ENCODE measurements at places on chromosomes 2 and 18.
A peak's percentile ranks its signal among the peaks of the same experiment; 100 is the strongest.

- DNase-seq: no peak
Measured at GRCh38 chr2:3302751-3303582, 74.7 kb downstream of the EIPR1 start.

GRCh38 chr2:10447895-10448575, at the start of gene ODC1:
Gene ODC1, minus strand, starts transcription at chr2:10448327. Its CDS starts 3,295 bp downstream, at chr2:10445032.
- peak; percentile 93 for DNase-seq

GRCh38 chr2:12107939-12108338, 361.5 kb downstream of the LPIN1 start:
- no peak for DNase-seq

DNA sequence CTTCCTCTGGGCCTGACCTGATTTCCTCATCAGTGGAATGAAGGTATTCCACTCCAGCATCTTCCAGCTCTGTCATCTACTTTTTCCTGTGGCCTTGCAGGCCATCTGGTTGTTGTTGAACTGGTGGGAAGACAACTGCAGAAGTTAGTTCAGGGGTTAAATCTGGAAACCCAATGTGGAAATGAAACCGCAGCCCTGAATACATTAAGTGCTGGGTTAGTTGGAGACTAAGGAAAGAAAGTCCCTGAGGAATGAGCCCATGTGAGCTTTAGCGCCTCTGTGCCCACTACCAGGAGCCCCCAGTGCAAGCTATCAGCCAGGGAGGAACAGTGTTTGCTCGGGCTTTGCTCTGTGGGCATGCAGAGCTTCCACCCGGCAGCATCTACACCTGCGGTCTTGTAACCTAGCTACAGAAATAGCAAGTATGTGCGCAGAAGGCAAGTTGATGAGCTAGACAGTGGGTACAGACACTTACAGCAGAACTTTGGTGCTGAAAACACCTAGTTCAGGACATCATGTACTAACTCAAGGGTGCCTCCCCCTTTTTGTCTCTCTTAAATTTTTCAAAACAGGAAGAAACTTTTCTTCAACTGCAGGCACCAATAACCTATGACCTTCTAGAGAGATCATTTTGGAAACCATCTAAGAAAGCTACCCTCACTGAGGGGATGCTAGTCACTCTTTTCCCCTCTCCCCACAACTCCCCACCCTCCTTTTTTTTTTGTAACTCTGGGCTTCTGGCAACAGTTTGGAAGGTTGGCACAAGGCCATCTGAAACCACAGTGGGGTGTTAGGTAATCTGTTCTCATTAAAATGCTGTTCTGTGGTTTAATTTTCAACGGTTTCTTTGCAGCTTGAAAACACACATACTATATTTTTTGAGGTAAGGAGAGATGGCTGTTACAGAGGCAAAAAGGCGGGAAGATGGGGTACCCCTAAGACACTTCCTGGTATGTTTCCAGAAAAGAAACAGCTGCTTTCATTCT, 18.3 kb upstream of the CXCR4 start:
- no peak for DNase-seq

DNA sequence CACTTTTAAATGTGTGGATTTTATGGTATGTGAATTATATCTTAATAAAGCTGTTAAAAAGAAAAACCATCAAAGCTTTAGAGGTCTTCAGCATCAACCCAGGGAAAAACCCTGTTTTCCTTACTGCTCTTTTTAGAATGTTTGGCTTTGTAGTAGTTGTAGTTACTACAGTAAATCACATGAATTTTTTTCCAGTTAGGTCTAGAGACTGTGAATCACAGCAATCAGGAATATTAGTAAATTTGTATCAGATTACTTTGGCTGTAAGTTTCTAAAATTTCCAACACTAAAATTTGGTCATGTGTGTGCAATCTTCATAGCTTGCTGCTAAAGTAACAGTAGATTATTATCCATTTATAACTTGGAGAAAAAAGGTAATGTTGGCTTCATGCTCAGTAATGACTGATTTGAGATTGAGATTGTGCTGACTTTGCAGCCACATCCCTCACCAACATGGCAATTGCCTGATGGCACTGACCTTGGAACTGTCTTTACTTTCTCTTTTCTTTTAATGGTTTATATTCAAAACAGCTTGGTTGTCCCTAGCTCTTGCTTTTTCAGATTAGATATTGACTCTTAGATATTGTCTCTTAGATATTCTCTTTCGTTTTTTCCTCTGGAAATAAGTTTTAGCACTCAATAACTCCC, 41.1 kb downstream of the LCLAT1 start:
- no peak for DNase-seq

- DNase-seq: no peak
Measured at GRCh38 chr18:57930476-57930875, 113.5 kb upstream of the NEDD4L start.

DNA sequence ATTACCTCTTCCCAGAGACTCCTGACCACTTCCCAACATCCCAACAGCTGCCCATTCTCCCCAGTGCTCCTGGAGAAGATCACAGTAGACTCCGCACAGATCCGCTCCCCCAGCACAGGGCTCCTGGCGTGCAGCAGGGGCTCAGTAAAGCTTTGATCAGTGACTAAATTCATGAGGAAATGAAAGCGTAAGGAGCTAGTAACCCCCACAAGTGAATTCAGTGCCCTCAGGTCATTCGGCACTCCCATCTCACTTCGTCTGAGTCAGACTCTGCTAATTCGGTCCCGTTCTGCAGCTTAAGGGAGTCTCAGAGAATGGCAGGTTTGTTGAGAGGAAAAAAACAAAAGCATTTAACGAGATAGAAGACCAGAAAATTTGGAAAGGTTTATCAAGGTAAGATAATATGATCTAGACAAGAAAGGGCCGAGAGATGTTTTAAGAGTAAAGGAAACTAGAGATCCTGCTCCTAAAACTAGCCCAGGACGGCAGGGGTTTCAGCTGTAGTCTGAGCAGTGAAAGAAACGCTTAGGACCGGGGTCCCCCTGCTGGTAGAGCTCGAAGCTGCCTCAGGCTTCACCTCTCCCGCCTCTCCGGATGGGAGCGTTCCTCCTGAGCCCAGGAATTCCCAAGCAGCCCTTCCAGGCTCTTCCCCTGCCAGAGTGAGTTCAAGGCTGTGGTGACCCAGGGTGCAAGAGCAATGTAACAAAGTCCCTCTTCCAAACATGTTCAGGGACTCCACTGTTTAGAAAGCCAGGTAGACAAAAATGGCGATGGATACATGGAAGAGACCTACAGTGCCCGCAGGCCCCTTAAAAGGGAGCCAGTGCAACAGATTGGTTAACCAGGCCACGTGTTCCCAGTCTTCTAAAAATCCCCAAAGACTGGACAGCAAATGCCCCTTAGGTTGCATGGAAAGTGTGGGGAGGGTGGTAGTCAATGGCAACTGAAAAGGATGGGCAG, 127.3 kb downstream of the DNER start:
- no peak for DNase-seq

GRCh38 chr2:44744961-44745892, 196.3 kb upstream of the SIX3 start:
- DNase-seq: no peak

DNA sequence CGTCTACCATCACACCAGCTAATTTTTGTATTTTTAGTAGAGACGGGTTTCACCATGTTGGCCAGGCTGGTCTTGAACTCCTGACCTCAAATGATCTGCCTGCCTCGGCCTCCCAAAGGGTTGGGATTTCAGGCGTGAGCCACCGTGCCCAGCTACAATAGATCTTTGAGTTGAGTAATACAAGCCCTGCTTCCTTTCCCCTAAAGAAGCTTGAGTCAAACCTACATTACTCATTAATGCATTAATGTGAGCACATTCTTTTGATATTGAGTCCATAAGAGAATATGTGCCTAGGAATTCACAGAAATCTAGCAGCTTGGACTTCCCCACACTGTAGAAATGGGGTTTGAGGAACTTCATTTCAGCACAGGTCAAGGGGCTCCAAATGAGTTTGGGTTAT, 39.6 kb downstream of the PSMG2 start:
- no peak for DNase-seq

GRCh38 chr2:230866756-230867523, 2.2 kb downstream of the ITM2C start:
- DNase-seq: no peak

GRCh38 chr2:85309699-85310321, 18.0 kb downstream of the TGOLN2 start:
- DNase-seq: no peak

- no peak for DNase-seq
Measured at GRCh38 chr2:64192125-64192479, 47.9 kb upstream of the PELI1 start.

- no peak for DNase-seq
Measured at GRCh38 chr2:127044165-127044718, 62.7 kb downstream of the BIN1 start.

- DNase-seq: no peak
Measured at GRCh38 chr18:40751186-40751585, 1203.8 kb upstream of the PIK3C3 start.

DNA sequence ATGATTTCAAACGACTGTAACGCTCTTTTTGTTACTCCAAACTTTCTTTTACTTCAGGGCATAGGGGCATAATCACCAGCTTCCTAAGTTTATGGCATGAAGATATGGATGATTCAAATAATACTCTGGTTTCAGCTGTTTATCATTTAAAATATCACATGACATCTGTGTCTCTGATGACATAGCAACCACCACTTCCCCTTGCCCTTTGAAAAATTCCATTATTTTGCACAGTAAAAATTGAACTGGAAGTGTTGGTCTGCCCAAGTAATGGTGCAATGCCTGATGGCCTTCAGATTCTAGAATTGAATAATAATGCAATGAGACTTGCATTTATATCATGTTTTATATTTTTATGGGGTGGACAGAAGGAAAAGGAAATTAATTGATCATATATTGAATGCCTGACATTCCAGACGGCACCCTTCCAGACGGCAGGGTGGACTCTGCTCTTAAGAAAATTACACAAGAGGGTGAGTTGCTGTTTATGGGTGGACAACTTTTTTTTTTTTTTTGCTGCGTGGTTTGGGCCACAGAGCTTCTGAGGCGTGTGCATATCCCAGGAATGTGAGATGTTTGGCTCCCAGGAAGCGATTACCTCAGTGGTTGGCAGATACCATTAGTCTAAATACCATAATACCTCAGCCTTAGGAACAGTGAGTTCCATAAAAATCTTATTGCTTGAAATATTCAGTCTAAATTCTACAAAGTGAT, 101.7 kb upstream of the ZNF521 start:
- DNase-seq: no peak

- DNase-seq: no peak
Measured at GRCh38 chr2:78681386-78681785, 344.1 kb upstream of the REG3G start.

- DNase-seq: no peak
Measured at GRCh38 chr2:10225291-10226037, 77.2 kb upstream of the HPCAL1 start.

DNA sequence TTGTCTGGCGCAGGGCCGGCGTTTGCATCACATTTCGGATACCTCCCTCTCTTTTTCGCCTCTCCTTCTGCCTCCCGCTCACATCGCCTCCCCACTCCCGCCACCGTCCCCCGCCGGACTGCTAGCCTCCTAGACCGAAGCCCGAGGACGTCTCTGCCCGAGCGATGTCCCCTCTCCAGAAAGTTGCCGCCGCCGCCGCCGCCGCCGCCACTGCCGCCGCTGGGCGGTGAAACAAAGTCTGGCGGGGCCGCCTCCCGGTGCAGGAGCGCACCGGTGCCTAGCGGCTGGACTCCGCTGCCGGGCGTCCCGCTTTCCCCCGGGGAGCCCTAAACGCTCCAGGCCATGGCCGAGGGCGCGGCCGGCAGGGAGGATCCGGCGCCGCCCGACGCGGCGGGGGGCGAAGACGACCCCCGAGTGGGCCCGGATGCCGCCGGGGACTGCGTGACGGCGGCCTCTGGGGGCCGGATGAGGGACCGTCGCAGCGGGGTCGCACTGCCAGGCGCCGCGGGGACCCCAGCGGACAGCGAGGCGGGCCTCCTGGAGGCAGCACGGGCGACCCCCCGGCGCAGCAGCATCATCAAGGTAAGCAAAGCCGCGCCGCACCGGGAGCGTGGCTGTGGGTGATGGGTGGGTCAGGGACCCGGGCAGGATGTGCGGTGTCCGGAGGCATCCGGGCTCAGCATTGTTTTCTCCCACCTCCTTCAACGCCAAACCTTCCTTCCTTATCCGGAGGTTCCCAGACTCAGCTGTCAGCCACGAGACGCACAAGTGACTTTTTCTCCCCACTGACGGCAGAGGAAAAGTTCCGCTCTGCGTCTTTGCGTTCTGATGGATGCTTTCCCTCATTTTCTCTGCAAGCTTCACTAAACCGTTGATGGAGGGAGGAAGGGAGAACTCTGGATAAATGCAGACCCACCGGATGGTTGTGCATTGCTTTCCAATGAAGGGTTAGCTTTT, 643 bp downstream of the PLCL1 start:
- DNase-seq: no peak

- no peak for DNase-seq
Measured at GRCh38 chr2:137976274-137976673, 12.0 kb downstream of the HNMT start.

GRCh38 chr2:73933194-73933593, 6.5 kb downstream of the DGUOK start:
- DNase-seq: no peak

- DNase-seq: no peak
Measured at GRCh38 chr18:45250479-45250878, 364.8 kb upstream of the SLC14A2 start.

DNA sequence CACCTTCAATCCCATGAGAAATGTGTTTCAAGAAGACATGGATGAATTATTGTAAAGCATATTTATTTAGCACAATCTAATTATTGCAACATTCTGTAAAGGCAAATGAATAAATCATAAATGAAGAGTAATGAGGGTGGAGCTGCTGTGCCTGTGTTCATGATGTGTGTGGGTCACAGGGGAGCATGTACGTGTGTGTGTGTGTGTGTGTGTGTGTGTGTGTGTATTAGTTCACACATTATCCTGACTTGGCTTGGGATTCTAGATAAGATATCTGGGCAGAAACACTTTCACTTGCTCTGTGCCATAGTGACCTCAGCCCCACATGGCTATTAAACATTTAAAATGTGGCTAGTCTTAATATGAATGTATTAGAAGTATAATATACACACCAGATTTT, 361.8 kb downstream of the ALK start:
- DNase-seq: no peak

GRCh38 chr18:43789234-43790000, 512.1 kb upstream of the SYT4 start:
- no peak for DNase-seq

- no peak for DNase-seq
Measured at GRCh38 chr2:112924360-112924759, 13.4 kb downstream of the IL37 start.

DNA sequence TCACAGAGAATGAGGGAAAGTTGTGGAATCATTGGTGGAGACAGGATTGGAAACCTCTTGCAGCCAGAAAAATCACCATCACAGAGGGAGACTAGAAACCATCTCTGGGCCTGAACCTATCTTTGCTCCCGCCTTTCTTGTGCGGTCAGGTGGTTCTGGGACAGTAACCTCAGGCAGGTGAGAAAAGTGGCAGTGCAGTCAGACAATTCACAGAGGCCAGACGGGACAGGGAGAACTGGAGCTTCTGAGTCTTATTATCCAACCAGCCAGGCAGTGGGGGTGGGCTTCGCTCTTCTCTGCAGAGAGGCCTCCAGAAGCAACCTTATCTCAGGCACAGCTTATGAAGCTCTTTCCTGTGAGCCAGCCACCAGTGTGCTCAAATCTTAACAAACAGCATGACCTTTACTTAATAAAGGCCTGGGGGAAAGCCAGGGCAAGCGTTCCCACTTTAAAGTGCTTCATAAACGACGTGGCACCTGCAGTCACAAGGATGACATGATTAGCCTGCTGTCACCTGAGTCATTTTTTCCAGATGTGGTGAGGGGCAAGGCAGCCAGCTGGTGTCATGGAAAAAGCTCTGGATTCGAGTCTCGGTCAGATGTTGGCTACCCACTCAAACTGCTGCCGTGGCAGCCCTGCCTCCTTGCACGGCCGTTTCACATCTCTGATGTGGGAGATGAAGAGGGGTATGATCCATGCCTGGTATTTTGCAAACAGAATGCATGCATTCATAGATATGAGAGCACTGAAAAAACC, 109.7 kb downstream of the B3GNT2 start:
- DNase-seq: peak; percentile 80

All from stimulated activated CD8-positive, alpha-beta memory T cell treated with anti-CD3 and anti-CD28 coated beads, Interleukin-7, amount 100 ng/mL, for 48 hours (primary cell).